H1 (cell line): ENCODE measurements at places on chromosomes 12 and 14.

DNA sequence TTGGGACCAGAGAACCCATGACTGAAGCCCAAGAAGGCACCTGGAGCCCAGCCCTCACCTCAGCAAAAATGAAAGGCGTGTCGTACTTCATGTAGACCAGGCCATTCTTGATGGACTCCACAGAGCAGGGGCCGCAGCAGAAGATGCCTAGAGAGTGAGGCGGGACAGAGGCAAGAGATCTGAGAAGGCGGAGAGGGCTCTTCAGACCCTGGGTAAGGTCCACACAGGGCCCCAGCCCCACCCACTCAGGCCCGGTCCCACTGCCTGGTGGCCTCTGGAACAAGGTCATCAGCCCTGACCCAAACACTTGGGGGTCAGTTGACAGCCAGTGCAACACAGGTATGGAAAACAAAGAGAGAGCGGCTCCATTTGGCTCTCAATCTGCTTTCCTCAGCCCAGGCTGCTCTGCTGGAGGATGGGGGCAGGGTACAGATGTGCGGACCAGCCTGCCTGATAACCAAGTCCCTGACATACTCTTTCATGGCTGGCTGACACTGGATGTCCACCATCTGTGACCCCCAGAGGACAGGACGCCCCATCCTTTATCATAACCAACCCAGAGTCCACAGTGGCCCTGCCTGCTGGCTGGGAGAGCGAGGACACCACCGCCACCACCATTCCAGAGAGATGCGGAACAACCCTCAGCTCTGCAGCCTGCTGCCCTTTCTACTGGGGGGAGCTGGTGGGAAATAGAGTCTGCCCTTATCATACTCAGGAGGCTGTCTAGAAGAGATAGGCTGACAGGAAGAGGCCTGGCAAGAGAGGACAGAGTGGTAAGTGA, 6.9 kb downstream of the TGM1 start:
- H3K27ac ChIP-seq = no peak overlapping the region
- no peaks in the 10 kb centered on the region for H3K27me3 ChIP-seq
- no peaks in the 10 kb centered on the region for H3K36me3 ChIP-seq
- H3K4me3 ChIP-seq = no peak overlapping the region
- H3K4me1 ChIP-seq = no peaks in the 10 kb centered on the region; the same call in 1 of the 2 replicates
- DNase-seq = no peak

DNA sequence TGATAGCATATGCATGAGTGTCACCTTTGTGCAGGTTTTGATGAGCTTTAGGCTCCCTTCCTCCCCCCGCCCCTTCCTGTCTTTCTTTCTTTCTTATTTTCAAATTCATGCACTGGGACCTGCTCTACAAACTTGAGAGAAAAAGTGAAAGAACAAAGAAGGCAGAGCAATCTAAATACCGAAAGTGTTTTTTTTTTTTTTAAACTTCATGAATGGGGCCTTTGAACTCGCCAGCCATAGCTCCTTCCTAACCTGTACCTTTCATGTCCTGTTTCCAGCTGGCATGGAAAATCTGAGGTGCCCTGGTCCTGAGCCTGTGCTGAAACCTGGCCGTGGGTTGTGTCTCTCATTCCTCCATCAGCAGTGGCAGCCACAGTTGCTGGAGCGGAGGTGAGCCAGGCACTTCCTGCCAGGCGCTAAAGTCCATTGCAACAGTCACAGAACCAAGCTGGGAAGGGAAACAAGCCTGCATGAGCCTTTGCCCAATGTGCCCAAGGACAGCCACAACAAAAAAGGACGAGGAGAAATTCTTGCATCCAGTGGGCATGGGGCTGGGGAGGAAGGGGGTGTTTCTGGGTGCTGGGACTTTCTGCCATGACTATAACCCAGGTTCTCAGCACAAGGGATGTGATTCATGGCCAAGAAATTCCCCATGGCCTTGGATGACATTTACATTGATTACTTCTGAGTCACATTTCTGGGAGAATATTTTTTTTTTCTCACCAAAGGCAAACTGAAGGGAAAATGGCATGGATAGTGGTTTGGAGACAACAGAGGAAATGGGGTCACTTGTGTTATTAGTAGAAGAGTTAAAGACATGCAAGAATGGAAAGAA, 102.7 kb downstream of the TMEM30B start:
- no peak overlapping the region for H3K27ac ChIP-seq
- H3K36me3 ChIP-seq = no peaks in the 10 kb centered on the region
- H3K4me3 ChIP-seq = no peak overlapping the region

- H3K4me3 ChIP-seq = no peak overlapping the region
- H3K36me3 ChIP-seq = no peaks in the 10 kb centered on the region
- H3K4me1 ChIP-seq = no peaks in the 10 kb centered on the region
- no peaks in the 10 kb centered on the region for H3K27me3 ChIP-seq
- DNase-seq = no peak
These were observed 65.9 kb upstream of the VASH1 start for GRCh38 chr14:76695263-76695920.

GRCh38 chr12:104578453-104578852, 121.7 kb downstream of the CHST11 start:
- no peak overlapping the region for H3K4me3 ChIP-seq
- no peak for DNase-seq
- H3K27me3 ChIP-seq = no peaks in the 10 kb centered on the region

GRCh38 chr12:27971606-27972005, 927 bp downstream of the PTHLH start:
- no peak for DNase-seq
- peaks cover 97% of the 10 kb centered on the region for H3K27me3 ChIP-seq
- no peak overlapping the region for H3K27ac ChIP-seq
- H3K4me3 ChIP-seq = peak overlapping the region; percentile 62
- no peaks in the 10 kb centered on the region for H3K36me3 ChIP-seq

DNA sequence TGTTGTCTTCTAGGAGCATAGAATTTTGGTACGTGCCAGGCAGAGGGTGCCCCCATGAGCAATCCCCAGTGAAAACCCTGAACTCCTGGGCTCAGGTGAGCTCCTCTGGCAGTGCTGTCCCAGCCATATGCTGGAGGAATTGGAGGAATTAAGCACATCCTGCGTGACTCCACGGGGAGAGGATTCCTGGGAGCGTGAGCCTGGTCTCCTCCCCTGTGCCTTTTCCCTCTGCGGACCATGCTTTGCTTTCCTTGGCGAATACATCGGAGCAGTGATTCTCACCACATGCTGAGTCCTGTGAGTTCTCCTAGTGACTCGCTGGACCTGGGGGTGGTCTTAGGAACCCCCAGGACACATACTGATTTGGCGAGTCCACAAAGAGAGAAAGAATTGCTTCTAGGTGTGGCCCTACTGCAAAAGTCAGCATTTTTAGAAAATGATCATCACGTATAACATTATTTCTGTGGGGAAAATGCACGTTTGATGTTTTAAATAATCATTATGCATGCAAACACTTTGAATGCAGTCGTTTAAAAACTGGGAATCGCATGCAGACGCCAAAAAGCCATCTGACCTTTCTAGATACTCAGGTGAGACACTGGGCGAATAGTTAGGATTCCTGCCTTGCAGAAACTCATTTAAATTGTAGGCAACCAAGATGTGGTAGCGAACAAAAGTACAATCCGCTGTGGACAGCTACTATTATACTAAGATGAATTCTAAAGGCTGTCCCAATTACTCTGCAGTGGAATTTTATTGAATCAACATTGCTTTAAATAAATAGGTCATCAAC, 370.9 kb downstream of the TMEM132D start:
- H3K27ac ChIP-seq = no peak overlapping the region
- peak; percentile 31 for DNase-seq
- H3K4me3 ChIP-seq = no peak overlapping the region
- peaks cover 12% of the 10 kb centered on the region for H3K4me1 ChIP-seq
- H3K27me3 ChIP-seq = no peaks in the 10 kb centered on the region

DNA sequence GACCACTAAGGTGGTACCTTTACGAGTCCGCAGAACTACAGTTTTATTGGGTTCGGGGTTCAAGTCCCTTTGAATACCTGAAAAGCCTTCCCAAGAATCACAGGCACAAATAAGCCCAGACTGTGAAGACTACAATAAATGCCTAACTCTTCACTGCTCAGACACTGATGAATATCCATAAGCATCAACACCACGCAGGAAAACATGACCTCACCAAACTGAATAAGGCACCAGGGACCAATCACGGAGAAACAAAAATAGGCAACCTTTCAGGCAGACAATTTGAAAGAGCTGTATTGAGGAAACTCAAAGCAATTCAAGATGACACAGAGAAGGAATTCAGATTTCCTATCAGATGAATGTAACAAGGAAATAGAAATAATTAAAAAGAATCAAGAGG, 24.2 kb upstream of the P2RX7 start:
- H3K27ac ChIP-seq = no peak overlapping the region
- H3K4me1 ChIP-seq = no peaks in the 10 kb centered on the region
- DNase-seq = no peak
- no peaks in the 10 kb centered on the region for H3K36me3 ChIP-seq
- no peak overlapping the region for H3K4me3 ChIP-seq
- no peaks in the 10 kb centered on the region for H3K27me3 ChIP-seq

- H3K36me3 ChIP-seq = no peaks in the 10 kb centered on the region
- peak overlapping the region; percentile 39; the same call in 1 of the 2 replicates for H3K4me3 ChIP-seq
- peak; percentile 51 for DNase-seq
- H3K27me3 ChIP-seq = no peaks in the 10 kb centered on the region
- peaks cover 3% of the 10 kb centered on the region for H3K4me1 ChIP-seq
These were observed 152.1 kb upstream of the EEA1 start for GRCh38 chr12:93080994-93081809.

DNA sequence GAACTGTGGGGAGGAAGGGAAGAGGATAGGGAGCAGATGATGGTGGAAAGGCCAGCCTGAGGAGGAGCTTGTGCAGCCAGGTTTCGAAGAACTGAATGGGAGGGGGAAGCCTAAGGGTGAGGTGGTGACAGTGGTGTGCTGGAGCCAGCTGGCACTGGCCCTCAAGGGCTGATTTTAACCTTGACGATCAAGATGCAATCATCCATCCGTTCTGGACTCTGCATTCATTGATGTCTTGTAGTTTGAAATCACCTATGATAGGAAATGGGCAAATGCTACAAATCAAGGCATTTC, 2.8 kb upstream of the ATG101 start:
- H3K27ac ChIP-seq = no peak overlapping the region
- H3K4me1 ChIP-seq = no peaks in the 10 kb centered on the region; the same call in 1 of the 2 replicates
- DNase-seq = no peak
- H3K27me3 ChIP-seq = peaks cover 2% of the 10 kb centered on the region; the same call in 1 of the 2 replicates
- no peak overlapping the region for H3K4me3 ChIP-seq
- no peaks in the 10 kb centered on the region; the same call in 1 of the 2 replicates for H3K36me3 ChIP-seq

- DNase-seq = no peak
- no peaks in the 10 kb centered on the region for H3K27me3 ChIP-seq
- H3K27ac ChIP-seq = no peak overlapping the region
- no peaks in the 10 kb centered on the region for H3K36me3 ChIP-seq
These were observed 109.3 kb upstream of the MYF6 start for GRCh38 chr12:80598004-80598606.

GRCh38 chr12:109630815-109631214, 57.2 kb downstream of the MVK start:
- no peaks in the 10 kb centered on the region for H3K27me3 ChIP-seq
- H3K4me1 ChIP-seq = no peaks in the 10 kb centered on the region
- H3K4me3 ChIP-seq = no peak overlapping the region

DNA sequence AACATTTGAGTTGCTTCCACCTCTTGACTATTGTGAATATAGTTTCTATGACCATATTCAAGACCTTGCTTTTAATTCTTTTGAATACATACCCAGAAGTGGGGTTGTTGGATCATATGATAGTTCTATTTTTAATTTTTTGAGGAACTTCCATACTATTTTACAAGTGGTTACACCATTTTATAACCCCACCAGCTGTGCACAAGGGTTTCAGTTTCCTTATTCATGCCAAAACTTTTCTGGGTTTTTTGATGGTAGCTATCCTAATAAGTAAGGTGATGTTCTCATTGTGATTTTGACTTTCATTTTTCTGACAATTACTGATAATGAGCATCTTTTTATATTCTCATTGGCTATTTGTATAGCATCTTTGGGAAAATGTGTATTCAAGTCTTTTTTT, 109.4 kb upstream of the GARIN2 start:
- no peak overlapping the region for H3K27ac ChIP-seq
- no peak overlapping the region for H3K4me3 ChIP-seq
- no peaks in the 10 kb centered on the region for H3K27me3 ChIP-seq
- H3K4me1 ChIP-seq = no peaks in the 10 kb centered on the region
- no peak for DNase-seq

DNA sequence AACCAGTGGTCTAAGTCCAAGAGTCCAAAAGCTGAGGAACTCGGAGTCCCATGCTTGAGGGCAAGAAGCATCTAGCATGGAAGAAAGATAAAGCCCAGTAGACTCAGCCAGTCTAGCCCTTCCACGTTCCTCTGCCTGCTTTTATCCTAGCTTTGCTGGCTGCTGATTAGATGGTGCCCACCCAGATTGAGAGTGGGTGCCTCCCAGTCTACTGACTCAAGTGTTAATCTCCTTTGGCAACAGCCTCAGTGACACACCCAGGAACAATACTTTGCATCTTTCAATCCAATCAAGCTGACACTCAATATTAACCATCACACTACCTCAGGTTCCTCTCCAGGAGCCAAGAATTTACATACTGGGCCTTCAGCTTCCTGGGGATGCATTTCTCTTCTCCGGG, 476.1 kb downstream of the FUT8 start:
- H3K27me3 ChIP-seq = no peaks in the 10 kb centered on the region
- H3K36me3 ChIP-seq = no peaks in the 10 kb centered on the region
- H3K4me1 ChIP-seq = no peaks in the 10 kb centered on the region
- no peak overlapping the region for H3K27ac ChIP-seq
- no peak overlapping the region for H3K4me3 ChIP-seq

DNA sequence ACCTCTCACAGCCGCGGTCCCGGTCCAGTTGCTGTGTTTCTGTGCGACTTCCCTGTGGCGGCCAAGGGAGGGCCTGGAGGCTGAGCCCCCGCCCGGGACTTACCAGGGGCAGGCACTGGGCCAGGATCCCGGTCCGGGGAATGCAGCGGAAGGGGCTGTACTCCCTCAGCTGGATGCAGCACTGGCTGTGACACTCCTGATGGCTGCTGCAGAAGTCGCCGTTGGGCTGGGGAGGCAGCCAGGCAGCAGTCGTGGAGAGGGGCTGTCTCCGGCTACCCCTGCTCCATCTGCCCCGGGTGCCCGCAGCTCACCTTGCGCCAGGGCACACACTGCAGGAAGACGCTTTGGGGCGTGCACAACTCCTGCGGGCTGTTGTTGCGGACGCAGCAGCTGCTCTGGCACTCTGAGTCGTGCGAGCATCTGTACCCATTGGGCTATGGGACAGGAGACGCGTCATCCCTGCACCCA, 6.2 kb downstream of the LRCOL1 start:
- no peak overlapping the region for H3K27ac ChIP-seq
- H3K4me1 ChIP-seq = peaks cover 6% of the 10 kb centered on the region; the same call in 1 of the 2 replicates
- no peak overlapping the region for H3K4me3 ChIP-seq

DNA sequence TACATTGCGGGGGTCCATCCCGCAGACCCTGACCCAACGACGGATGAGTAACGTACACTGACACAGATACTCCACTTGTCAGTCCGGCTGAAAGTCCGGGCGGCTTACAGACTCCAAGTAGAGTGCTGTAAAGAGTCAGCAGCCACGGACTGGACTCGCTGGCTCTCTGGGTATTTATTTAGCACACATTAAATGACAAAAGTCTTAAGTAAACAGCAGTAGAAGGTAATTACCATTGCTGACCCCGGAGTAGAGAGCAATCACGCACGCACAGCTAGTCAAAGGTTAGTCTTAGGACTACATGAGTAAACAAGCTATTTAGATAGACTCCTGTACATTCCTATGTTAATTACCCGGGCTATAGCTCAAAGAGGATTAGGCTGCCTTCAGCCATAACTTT, 780.9 kb downstream of the RPS29 start:
- peaks cover 69% of the 10 kb centered on the region for H3K27me3 ChIP-seq
- peak; percentile 43 for DNase-seq
- no peak overlapping the region for H3K27ac ChIP-seq
- no peak overlapping the region for H3K4me3 ChIP-seq
